ENCODE measurements at places on chromosomes 7 and 10. TPM values are rescaled to one million over a fixed set of nuclear protein-coding genes. Genes with fewer than 3 reads are reported as not detected.

DNA sequence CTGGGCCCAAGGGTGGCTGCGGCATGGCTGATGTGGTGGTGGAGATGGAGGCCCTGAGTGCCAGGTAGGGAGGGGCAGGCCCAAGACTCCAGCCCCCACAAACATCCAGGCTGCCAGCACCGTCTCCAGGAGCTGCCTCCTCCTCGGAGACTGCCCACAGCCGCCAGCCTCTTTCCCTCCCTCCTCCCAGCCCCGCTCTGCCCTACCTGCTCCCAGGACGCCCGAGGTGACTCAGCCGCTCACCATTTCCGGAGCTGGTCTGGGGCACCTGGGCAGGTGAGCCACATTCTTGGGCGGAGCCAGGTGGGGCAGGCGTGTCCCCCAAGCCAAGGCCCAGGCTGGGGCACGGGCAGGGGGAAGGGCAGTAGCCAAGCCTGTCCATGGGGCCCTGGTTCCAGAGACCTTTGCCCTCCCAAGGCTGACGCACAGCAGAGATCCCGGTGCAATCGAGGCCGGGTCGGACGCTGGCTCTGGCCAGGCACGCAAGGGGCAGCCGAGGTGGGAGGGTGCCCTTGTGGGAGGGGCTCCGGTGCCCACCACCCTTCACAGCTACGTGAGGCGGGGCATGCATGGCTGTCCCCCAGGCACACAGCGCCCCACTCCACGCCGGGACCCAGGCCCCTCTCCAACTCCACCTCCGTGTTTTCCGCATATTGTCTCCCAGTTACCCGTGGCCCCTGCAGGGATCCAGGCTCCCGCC lies 8.8 kb downstream of the ADAP1 start:
- DNase-seq, result peak; percentile 8

DNA sequence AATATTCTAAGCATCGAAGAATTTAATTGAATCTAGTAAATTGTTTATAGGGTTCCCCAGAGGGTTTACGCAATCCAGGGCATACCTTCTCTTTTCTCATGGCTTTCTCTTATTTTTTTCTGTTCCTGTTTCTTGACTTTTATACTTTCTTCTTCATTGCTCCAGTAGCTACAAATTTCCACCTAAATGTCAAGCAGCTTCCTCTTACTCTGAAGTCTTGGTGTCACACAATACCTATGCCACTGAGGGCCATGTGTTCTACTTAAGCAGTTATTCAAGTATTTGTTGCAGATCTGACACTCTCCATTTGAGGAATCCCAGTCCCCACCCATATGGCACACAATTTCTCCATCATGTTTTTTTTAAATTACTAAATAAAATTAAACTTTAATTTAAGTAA lies 343.1 kb upstream of the MBL2 start:
- DNase-seq, result no peak

The TUBAL3 gene
- total RNA-seq, result not detected

The SEC23IP gene
- total RNA-seq, result 29.8 TPM

The SPOCK2 gene
- 4.8 TPM for total RNA-seq

DNA sequence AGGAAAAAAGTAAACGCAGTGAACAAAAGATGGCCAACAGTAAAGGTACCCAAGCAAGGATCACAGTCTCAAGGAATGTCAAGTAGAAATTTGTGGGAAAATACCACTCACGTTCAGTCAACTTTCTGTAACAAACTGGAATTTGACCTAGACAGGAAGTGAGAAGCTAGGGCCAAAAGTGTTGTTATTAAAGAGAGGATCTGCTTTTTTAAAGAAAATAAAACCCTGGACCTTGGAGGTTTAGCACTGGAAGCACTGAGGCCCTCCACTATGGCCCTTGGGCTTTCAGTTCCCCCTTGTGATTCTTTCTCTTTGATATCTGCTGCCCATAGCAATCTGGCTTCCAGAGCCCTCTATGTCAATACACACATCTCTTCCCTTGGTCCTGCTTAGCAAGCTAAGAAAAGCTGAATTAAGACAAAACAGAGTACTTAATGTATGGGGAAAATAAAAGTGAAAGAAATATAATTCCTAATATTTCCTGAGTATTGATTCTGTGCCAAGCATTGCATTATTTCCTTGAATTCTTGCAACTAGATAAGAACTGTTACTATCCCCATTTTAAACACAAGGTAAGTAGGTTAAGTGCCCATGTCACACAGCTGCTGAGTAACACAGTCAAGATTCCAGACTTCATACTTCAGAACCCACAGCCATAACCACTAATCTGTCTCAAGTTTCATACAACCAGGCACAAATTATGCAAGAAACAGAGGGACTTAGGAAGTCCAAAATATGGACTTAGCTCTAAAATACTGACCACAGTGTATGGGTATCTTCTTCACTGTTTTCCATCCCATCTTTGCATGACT lies 2.6 kb upstream of the ZNF438 start:
- no peak for DNase-seq

DNA sequence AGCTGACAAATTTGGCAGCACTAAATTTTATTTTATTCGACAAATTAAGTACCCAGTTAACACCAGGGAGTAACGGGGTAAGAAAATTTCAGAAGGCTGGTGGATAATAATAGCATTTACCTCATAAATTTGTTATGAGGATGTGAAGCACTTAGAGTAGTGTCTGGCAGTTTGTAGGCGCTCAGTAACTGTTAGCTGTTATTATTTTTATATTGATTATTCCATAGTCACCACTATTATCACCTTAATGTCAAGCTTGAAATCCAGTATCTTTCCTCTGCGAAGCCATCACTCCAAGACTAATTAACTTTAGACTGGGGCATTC lies 563 bp upstream of the COA1 start:
- DNase-seq, result no peak

The EVX1 gene
- not detected for total RNA-seq

The NRG3 gene
- total RNA-seq, result 0.10 TPM

GRCh38 chr7:21103426-21104123 lies 316.9 kb upstream of the SP8 start:
- DNase-seq, result no peak

GRCh38 chr7:37408291-37409228 lies 40.1 kb downstream of the ELMO1 start:
- no peak for DNase-seq

The COX15 gene
- 47.2 TPM for total RNA-seq

DNA sequence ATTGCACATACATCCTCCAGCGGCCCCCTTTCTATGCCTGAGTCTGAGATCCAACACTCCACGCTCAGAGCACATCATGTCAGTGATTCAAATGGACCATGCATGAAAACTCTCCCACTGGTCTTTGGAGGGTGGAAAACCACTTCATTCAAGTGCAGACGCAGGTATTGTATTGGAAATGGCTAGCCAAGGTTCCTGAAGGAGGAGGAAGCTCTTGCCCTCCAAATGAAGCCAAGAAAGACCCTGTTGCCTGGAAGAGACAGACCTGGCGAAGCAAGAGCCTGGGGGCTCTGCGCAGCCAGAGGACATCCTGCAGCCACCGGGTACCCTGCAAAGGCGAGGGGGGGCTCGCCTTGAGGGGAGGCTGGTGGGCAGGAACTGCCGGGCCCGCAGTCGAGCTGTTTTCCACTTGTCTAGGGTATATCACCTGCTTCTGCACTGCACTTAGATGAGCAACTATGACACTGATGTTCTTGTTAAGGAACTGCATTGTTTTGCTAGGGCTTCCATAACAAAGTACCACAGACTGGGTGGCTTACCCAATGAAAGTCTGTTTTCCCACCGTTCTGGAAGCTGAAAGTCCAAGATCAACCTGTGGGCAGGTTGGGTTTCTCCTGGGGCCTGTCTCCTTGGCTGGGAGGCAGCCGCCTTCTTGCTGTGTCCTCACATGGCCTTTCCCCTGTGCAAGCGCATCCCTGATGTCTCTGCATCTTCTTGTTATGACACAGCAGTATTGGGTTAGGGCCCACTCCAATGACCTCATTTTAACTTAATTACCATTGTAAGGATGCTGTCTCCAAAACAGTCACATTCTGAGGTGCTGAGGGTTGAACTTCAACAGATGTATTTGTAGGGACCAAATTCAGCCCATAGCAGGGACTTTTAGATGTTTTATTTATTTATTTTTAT lies 233.4 kb downstream of the ARHGAP12 start:
- no peak for DNase-seq

- DNase-seq, result no peak
Measured at GRCh38 chr10:55242544-55242943, 441.5 kb upstream of the PCDH15 start.

GRCh38 chr10:69421611-69422308 lies 5.0 kb upstream of the TACR2 start:
- DNase-seq, result peak; percentile 80

The CPA4 gene
- total RNA-seq, result 0.27 TPM

- no peak for DNase-seq
Measured at GRCh38 chr7:16670021-16670420, 24.0 kb downstream of the BZW2 start.

The EBF3 gene
- 4.8 TPM for total RNA-seq

The CYP3A7 gene
- total RNA-seq, result not detected

The GLI3 gene
- 3.8 TPM for total RNA-seq

The SFTPD gene
- 0.32 TPM for total RNA-seq

The NUTM2E gene
- not detected for total RNA-seq

The BEND7 gene
- 15.6 TPM for total RNA-seq

The ATRNL1 gene
- total RNA-seq, result 18.2 TPM

The MYO1G gene
- total RNA-seq, result 1.9 TPM

- DNase-seq, result no peak
Measured at GRCh38 chr10:44069573-44069972, 315.3 kb downstream of the CXCL12 start.
